ENCODE measurements at places on chromosomes 1 and 21. TPM values are rescaled to one million over a fixed set of nuclear protein-coding genes. Genes with fewer than 3 reads are reported as not detected.

Gene TRNP1
- total RNA-seq, result 1.6 TPM

Gene HIVEP3
- 9.2 TPM for total RNA-seq

Gene PRKACB
- total RNA-seq, result 31.3 TPM

Gene GPR52
- 5.9 TPM for total RNA-seq

Gene IVL
- total RNA-seq, result not detected

Gene FAM72A
- 0.98 TPM for total RNA-seq

Gene SEC16B
- total RNA-seq, result 4.8 TPM

Gene PDPN
- total RNA-seq, result 38.8 TPM

Gene CR1L
- not detected for total RNA-seq

Gene MMP23B
- total RNA-seq, result 2.7 TPM

Gene LIN28A
- total RNA-seq, result not detected

Gene TRIM62
- total RNA-seq, result 10.8 TPM

Gene FMO5
- total RNA-seq, result 22.0 TPM

DNA sequence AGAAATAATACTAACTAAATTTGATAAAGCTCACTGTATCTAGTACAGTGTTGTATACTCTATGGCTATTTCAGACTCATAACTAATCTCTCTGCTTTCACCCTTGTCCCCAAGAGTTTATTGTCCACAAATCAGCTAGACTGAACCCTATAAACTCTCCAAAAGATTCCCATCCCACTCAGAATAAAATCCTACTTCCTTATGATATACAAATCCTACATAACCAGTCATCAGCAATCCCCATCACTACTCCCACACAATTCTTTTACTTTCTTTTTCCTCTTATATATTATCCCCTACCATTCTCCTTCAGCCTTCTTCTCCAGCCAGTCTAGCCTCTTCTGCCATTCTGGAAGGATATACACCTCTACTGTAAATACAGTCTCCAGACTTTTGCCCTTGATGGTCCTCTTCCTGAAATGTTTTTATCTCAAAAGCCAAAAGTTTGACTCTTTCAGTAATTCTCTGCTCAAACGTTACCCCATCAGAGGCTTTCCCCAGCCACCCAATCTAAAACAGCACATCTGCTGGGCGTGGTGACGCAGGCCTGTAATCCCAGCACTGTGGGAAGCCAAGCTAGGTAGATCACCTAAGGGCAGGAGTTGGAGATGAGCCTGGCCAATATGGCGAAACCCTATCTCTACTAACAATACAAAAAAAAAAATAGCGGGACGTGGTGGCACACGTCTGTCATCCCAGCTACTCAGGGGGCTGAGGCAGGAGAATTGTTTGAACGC lies 41.6 kb downstream of the ABL2 start:
- no peak for DNase-seq

DNA sequence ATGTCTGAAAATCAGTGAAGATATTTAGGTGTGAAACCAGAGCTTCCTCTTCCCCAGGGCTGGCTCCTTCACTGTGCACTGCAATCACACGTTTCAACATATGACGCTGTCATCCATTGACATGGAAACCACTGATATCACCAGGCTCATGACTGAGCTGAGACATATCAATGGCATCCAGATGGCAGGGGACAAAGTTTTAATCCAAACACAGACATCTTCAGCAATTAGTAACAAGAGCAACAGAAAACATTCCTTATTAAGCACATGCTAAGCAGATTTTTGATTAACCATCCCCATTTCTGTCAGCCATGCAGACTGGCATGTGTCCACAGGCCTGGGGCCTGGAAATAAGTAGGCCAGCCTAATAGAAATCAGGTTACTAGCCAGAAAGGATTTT lies 108.0 kb upstream of the ADAR start:
- DNase-seq, result no peak

GRCh38 chr1:30032302-30032701 lies 691.1 kb downstream of the MATN1 start:
- no peak for DNase-seq

GRCh38 chr1:111275079-111275478 lies 15.6 kb upstream of the CHIA start:
- peak; percentile 47 for DNase-seq

GRCh38 chr1:7171574-7171973 lies 386.3 kb downstream of the CAMTA1 start:
- DNase-seq, result no peak

GRCh38 chr1:39478126-39478915 lies 13.1 kb upstream of the BMP8A start:
- no peak for DNase-seq

- no peak for DNase-seq
These were observed 25.2 kb downstream of the CRNN start for GRCh38 chr1:152388889-152389288.

DNA sequence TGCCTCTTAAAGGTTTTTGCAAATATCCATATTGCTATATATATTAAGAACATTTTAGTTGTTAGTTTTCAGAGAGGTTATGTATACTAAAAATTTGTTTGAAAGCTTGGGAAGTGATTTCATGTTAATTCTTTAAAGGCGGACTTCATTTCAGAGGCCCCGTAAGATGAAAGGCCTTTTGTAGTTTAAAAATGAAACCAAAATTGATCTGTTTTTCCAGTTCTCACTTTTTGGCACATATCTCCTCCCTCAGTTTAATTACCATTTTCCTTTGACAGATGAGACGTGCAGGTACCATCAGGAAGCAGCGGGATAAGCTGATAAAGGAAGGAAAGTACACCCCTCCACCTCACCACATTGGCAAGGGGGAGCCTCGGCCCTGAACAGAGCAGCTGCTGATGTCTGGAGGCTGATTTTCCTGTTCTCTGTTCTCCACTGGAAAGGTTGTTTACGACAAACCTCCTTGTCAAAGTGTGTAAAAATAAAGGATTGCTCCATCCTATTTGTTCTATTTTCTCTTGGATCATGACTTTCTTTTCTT lies 8.0 kb downstream of the NDUFS5 start:
- DNase-seq, result no peak

- no peak for DNase-seq
These were observed 1075.0 kb downstream of the TTLL7 start for GRCh38 chr1:82923931-82924330.

DNA sequence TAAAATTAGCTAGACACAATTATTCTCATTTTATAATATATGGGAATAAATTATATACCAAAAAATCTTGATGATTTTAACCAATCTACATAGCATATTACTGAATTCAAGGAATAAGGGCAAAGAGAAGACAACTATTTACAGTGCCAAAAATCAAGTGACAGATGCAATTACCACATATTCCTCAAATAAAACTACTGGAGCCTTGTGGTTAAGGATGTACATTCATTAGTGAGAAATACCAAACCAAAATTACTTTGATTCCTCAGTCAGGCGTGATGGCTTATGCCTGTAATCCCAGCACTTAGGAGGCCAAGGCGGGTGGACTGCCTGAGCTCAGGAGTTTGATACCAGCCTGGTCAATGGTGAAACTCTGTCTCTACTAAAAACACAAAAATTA lies 68.8 kb upstream of the RBM34 start:
- no peak for DNase-seq

DNA sequence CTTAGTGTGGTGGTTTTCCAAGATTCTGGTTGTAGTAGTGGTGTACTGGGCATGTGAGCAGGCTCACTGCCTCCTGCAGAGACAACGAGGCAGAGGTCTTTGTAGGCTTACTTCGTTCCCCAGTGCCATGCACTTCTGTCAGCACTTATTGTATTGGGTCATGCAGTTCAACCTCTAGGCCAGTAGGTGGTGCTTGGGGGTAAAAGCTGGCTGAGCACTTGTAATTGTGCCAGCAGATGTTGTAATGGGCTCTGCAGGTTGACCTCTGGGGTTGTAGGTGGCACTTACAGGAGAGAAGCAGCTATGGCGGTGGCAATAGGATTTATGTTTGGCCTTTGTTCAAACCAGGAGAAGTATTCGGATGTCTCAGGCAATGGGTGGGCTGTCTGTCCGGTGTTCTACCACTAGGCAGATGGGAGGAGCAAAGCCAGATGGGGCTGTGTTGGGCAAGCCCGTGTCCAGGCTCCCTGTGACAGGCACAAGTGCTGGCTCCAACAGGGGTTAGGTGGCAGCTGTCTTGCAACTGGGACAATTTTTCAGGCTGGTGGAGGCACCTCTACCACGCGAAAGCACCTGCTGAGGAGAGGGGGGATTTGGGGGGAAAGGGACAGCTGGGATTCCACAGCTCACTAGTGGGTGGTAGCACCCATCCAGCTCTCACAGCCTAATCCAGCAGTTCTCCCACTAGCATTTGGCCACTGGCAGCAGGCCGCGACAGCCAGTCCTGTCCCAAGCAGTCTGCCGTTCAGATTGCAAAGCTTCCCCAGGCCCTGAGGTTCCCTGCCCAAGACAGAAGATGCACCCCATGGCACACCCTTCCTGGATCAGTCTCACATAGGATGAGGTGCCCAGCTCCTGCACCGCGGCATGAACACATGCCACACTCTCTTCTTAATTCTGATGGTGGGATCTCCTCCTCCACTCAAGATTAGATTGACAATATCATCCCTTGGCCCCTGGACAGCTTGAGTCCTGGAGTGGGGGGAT lies 274.5 kb downstream of the CTH start:
- DNase-seq, result no peak

DNA sequence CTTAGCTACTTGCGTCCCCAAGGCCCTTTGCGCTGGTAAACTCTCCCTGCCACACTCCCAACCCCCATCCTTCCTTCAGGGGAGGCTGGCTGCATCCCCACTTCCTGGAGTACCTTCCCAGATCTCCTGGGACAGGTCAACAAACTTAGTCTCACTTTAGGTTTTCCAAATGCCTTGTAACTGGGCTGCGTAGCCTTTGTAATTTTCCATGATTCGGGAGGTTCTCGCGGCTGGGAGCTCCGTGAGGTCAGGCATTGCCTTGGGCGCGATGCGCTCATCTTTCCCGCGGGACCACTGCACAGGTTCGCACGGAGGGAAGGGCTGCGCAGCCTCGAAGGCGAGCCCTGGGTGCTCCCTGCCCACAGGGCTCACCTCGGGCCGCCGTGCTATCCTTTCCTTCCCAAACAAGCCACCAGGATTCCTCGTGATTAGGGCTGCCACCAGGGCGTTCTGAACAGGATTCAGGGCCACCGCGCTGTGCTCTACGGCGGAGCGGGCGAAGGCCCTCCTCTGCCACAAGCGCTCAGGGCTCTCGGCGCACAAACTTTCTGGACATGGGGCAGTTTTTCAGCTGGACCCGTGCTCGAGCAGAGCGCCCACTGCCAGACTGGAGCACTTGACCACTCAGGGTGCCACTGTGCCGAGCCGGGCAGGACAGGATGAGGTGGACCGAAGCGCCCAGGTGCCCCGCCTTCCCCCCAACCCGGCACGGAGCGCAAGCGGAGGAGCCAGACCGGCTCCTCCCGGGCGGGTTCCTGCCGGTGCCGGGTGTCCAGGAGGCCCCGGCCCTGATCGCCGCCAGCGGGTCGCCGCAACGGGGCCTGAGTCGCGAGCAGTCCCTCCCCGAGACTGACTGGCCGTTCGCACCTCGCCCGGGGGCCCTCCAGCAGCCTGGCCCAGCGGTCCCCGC lies 1.1 kb downstream of the TMPRSS2 start:
- peak; percentile 72 for DNase-seq

DNA sequence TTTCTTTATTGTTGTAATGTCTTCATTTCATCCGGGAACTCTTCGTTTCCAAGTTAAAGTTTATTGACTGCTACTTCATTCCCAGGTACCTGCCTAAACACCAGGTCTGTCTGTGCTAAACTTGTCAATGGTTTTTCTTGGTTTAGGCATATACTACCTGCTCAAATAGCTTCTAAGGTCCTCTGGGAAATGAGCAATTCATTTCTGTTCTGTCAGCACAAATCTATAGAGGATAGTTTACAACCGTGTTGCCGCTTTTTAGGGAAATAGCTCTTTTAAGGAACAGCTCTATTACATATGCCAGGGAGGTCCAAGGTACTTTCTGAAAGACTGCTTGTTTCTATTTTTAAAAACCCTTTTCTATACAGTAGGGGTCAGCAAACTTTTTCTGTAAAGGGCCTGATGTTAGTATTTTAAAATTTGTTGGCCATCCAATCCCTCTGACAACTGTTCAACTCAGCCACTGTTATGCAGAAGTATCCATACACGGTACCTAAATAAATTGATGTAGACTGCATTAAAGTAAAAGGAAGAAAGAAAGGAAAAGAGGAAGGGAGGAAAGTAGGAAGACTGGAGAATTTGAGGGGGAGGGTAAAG lies 222.7 kb upstream of the PTBP2 start:
- no peak for DNase-seq

Measured in breast epithelium (tissue), 4 donors.